Activated naive CD8-positive, alpha-beta T cell treated with anti-CD3 and anti-CD28 coated beads for 36 hours (primary cell): ENCODE measurements at places on chromosomes 2 and 18.

- no peak for DNase-seq
Measured at GRCh38 chr18:40864846-40865245, 1090.2 kb upstream of the PIK3C3 start.

GRCh38 chr2:2834105-2834504 is 503.0 kb upstream of the MYT1L start:
- DNase-seq, result no peak

- no peak for DNase-seq
Measured at GRCh38 chr2:119810049-119810630, 50.4 kb downstream of the PTPN4 start.

- no peak for DNase-seq
Measured at GRCh38 chr2:71702071-71702970, 249.0 kb downstream of the DYSF start.

- DNase-seq, result no peak
Measured at GRCh38 chr2:203849010-203849409, 18.6 kb upstream of the CTLA4 start.

GRCh38 chr2:182597570-182598295 is 118.3 kb upstream of the DNAJC10 start:
- DNase-seq, result no peak

DNA sequence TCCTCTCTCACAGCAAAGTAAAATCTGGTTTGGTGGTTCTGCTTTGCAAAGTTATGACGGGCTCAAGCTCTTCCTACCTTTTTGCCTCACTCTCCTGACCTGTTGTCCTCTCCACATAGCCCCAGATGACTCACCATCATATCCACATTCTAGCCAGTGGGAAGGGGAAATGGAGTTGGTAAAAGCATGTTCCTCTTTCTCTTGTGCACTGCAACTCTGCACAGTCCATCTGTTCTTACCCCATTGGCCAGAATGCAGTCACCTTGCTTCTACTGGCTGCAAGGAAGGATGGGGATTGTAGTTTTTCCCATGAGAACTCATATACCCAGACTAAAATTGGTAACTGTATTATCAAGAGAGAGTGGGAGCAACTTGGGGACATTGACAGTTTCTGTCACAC is 50.4 kb upstream of the SMIM21 start:
- DNase-seq, result no peak
